Panc1 (cell line): ENCODE measurements at places on chromosomes 13 and 19. TPM values are rescaled to one million over a fixed set of nuclear protein-coding genes. Genes with fewer than 3 reads are reported as not detected.

GRCh38 chr19:38880076-38880881, 2.2 kb upstream of the RINL start:
- no peaks in the 10 kb centered on the region for H3K27me3 ChIP-seq
- DNase-seq: no peak
- H3K27ac ChIP-seq: no peak overlapping the region

GRCh38 chr13:48892053-48892687, 83.5 kb upstream of the FNDC3A start:
- no peak overlapping the region for H3K27ac ChIP-seq
- no peaks in the 10 kb centered on the region for H3K36me3 ChIP-seq
- H3K27me3 ChIP-seq: no peaks in the 10 kb centered on the region
- no peaks in the 10 kb centered on the region for H3K4me1 ChIP-seq
- H3K4me3 ChIP-seq: no peak overlapping the region

The CASP14 gene
- not detected for total RNA-seq

DNA sequence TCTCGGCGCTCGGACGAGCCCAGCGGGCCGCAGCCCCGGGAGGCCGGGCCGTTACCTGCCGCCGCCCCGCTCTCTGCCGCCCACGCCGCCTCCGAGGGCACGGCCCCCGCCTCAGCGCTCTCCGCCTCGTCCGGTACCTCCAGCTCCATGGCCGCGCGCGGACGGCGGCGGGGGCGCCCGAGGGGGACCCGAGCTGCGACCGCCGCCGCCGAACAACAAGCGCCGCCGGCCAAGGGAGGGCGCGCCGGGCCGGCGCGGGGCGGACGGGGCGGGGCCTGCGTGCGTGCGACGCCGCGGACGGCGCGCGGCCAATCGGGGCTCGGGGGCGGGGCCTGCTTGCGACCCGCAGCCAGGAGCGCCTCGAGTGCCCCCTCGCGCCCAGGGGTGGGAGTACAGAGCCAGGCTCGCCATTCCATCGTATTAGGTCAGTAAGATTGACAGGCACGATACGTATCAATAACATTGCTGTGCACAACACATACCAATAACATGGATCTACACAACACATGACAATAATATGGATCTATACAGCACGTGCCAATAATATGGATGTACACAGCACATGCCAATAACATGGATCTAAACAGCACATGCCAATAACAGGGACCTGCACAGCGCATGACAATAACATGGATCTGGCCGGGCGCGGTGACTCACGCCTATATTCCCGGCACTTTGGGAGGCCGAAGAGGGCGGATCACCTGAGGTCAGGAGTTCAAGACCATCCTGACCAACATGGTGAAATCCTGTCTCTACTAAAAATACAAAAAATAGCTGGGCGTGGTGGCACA, at the start of gene PIP5K1C:
PIP5K1C (minus strand) TSS at position 227 of the 791 bp plus-strand sequence; CDS start at position 149, 78 bp downstream.
- DNase-seq: peak; percentile 61
- no peaks in the 10 kb centered on the region for H3K27me3 ChIP-seq
- H3K27ac ChIP-seq: peak within 1 kb of the TSS; percentile 61
- H3K4me3 ChIP-seq: peak within 1 kb of the TSS; percentile 62
- H3K4me1 ChIP-seq: no peaks in the 10 kb centered on the region
- no peaks in the 10 kb centered on the region for H3K36me3 ChIP-seq

DNA sequence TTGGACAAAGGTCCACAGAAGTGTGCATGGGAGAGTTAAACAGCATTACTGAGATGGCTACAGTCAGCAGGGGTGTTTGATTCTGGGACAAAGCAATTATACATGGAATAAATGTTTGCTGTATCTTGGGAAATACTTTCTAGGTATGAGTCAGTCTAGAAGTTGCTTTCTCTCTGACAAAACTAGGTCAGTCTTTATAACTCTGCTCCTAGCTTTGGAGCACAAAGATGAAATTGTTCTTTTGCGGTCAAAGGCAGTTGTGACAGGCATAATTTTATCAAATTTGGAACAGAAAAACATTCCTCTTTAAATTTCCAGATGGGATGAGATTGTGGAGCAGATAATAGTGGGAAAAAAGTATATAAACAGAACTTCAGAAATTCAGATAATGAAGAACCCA, 1045.4 kb upstream of the MIR17HG start:
- no peaks in the 10 kb centered on the region for H3K4me1 ChIP-seq
- H3K27me3 ChIP-seq: no peaks in the 10 kb centered on the region
- no peak for DNase-seq
- no peak overlapping the region for H3K4me3 ChIP-seq
- no peak overlapping the region for H3K27ac ChIP-seq
- H3K36me3 ChIP-seq: no peaks in the 10 kb centered on the region

The ZNF285 gene
- total RNA-seq: 1.4 TPM

GRCh38 chr13:45167611-45168554, 33.0 kb downstream of the KCTD4 start:
- no peak overlapping the region for H3K4me3 ChIP-seq
- H3K27me3 ChIP-seq: no peaks in the 10 kb centered on the region
- peak overlapping the region; percentile 65 for H3K27ac ChIP-seq

The ZNF480 gene
- 11.5 TPM for total RNA-seq

DNA sequence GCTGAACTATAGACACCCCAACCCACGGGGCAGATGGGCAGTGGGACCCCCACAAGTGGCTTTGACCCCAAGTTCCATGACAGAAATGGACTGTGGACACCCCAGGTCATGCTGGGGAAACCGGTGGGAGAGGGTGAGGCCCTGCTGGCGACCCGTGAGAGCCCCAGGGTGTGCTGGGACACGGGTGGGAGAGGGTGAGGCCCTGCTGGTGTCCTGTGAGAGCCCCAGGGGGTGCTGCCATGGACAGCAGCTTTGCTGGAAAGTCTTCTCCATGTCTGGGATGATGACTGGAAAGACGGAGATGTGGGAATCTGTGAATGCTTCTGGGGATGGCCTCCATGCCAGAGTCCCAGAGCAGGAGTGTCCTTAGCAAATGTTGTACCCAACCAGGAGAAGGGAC, 148.4 kb downstream of the URI1 start:
- H3K4me1 ChIP-seq: no peaks in the 10 kb centered on the region
- no peak overlapping the region for H3K27ac ChIP-seq
- no peak overlapping the region for H3K4me3 ChIP-seq

DNA sequence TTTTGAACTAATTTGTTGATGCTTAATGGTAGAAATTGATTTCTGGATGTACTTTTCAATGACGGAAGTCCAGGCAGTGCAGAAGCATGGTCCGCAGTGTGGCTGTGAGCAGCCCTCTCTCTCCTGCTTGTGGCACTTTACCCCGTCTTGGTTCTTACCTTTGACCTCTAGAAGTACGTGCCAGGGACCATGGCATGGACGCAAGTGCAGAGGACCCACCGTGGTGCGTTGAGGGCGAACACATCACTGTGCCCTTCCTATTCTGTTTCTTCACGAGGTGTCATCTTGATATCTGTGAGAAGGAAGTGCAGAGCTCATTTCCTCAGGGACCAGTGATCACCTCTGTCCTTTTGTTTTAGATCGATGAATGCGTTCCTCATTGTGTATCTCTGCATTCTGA, 135.2 kb downstream of the ATP11A start:
- no peaks in the 10 kb centered on the region for H3K4me1 ChIP-seq
- no peak overlapping the region for H3K4me3 ChIP-seq
- no peak for DNase-seq

The ATP13A1 gene
- total RNA-seq: 62.3 TPM
